ENCODE measurements at places on chromosomes 1 and 21. TPM values are rescaled to one million over a fixed set of nuclear protein-coding genes. Genes with fewer than 3 reads are reported as not detected.

- DNase-seq, result no peak
Observed at GRCh38 chr1:19617376-19617775, 26.7 kb upstream of the NBL1 start.

- no peak for DNase-seq
Observed at GRCh38 chr1:38898653-38899230, 17.4 kb upstream of the GJA9 start.

- no peak for DNase-seq
Observed at GRCh38 chr1:115669002-115669673, 27.4 kb downstream of the VANGL1 start.

- DNase-seq, result no peak
Observed at GRCh38 chr21:36055551-36055950, 4.8 kb downstream of the SETD4 start.

DNA sequence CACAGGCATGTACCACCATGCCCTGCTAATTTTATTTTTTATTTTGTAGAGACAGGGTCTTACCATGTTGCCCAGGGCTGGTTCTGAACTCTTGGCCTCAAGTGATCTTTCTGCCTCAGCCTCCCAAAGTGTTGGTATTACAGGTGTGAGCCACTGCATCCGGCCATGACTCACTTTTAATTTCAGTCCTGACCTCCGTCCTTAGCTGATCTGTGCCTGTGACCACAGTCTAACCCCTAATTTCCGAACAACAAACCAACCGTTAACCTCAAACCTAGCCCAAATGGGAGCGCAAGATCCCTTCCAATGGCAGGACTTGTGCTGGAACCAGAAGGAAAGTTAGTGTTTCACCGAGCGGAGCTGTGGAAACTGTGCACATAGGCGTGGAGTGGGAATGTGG, 29.3 kb upstream of the MAN1C1 start:
- DNase-seq, result no peak

GRCh38 chr21:23455676-23456075, 2151.6 kb downstream of the MRPL39 start:
- DNase-seq, result no peak

- no peak for DNase-seq
Observed at GRCh38 chr1:226994586-226995364, 54.7 kb downstream of the COQ8A start.

- DNase-seq, result no peak
Observed at GRCh38 chr1:64051796-64052195, 151.6 kb upstream of the UBE2U start.

DNA sequence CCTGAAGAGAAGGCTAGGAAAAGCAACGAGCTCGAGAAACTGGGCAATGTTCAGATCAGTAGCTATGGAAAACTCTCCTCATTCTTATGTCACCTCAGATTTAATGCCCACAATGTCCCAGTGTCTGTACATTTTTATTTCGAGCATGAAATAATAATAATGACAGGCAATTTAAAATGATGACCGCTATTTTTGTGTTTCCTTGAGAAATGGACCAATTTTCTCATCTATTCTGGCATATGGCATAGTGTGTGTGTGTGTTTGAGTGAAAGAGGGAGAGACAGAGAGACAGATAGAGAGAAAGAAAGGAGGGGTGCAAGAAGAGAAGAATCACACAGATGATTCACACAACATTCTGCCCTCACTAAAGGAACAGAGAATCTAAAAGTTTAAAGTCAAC, 119.1 kb upstream of the C1orf21 start:
- no peak for DNase-seq

DNA sequence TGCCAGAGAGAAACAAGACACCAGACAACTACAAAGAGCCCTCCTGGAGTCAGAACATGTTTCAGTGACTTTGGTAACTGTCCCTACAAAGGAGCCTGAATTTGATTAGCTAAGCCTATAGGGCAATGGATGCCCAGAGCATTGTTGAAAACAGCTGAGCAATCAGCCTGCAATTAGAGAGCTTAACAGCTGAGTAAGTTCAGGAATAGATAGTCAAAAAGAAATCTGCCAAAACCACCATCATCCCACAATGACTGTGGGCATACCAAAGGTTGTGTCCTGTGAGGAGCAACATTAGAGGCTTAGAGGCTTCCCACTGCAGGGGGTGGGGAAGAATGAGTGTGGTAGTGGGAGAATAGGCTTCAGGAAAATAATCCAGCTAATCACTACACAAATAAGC, 32.1 kb downstream of the SH3BP5L start:
- no peak for DNase-seq

- no peak for DNase-seq
Observed at GRCh38 chr1:14605945-14606344, 7.5 kb downstream of the KAZN start.

DNA sequence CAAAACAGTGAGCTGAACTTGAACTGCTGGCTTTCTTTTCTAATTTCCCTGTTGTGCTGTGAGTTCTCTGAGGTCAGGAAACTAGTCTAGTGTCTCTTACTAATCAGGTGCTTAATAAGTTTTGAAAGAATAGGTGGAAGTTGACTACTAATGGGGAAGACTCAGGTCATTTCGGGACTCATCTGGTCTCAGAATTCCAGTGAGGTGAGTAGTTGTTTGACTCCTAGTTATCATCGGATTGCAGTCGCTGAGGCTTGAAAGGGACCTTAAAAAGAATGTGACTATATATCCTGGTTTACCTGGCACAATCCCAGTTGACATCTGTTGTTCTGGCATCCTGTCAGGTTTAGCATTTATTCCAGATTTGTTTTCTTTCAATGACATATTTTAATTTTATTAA, 81.4 kb upstream of the SPAG17 start:
- DNase-seq, result no peak

DNA sequence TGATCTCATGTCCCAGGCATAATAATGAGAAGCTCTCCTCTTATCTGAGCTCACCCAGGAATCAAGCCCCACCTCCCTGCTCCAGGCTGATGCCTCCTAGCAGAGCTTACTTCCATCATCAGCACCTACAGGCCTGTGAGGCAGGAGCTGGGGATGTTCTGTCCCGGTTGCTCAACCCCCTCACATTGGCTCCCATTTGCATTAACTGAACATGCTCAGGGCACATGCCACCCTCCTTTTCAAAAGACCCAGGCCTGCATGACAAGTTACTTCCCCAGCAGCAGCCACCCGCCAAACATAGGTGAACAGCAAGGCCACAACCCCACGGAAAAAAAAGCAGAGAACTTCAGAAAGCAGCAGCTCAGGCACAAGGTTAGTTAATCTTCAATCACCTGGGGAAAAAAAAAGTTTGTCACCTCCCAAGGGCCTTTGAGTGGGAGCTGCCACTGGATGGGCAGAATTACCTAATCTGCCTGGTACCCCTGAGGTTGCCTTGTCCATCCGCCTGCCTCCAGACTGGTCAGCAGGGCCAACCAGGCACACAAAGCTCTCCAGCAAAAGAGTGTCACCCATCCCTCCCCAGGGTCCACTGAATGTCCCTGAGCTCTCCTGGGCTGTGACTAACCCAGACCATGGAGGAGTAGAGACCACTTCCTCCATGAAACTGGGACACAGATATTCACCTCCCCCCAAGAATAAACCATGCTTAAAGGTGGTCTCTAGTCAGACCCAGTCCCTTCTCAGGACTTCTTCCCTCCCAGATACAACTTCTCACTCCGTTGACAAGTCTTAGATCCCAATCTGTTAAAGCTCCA, 4.4 kb downstream of the KCNN3 start:
- no peak for DNase-seq

CD1B gene
- not detected for total RNA-seq

OXCT2 gene
- total RNA-seq, result 0.44 TPM

GBP3 gene
- 31.0 TPM for total RNA-seq

FBLIM1 gene
- 151 TPM for total RNA-seq

SON gene
- 65.1 TPM for total RNA-seq

CD84 gene
- total RNA-seq, result not detected

KRTAP11-1 gene
- total RNA-seq, result not detected
